ENCODE measurements at places on chromosomes 3 and 15.

DNA sequence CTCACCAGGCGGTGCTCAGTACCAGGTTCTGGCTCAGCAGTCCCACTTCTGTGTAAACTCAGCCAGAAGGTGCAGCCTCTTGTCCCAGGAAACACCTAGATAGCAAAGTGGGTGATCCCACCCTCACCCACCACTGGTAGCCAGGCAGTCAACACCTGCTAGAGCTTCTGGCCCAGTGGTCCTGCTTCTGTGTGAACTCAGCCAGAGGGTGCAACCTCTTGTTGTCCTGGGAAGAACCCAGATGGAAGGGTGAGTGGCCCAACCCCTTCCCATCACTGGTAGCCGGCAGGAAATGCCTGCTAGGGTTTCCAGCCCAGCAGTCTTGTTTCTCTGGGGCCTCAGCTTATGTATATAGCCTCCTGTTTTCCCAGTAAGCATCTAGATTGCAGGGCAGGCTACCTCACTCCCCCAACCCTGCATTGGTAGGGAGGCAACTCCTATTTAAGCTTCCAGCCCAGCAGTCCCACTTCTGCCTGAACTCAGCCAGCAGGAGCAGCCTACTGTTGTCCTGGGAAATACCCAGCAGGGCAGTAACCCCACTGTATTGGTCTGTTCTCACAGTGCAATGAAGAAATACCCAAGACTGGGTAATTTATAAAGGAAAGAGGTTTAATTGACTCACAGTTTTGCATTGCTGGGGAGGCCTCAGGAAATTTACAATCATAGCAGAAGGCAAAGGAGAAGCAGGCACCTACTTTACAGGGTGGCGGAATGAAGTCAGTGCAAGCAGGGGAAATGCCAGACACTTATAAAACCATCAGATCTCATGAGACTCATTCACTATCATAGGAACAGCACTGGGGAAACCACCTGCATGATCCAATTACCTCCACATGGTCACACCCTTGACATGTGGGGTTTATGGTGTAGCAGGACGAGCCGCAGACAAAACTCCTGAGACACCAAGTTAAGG lies 110.6 kb downstream of the DTWD1 start:
- DNase-seq: no peak

DNA sequence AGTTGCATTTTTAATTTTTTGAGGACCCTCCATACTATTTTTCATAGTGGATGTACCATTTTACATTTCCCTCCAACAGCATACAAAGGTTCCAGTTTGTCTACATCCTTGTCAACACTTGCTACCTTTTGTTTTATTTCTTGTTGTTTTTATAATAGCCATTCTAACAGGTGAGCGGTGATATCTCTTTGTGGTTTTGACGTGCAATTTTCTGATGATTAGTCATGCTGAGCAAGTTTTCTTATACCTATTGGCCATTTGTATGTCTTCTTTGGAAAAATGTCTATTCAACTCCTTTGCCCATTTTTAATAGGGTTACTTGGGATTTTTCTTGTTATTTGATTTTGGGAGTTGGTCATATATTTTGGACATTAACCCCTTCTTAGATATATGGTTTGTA lies 187.0 kb downstream of the CDIN1 start:
- DNase-seq: no peak

GRCh38 chr3:9161298-9161697 lies 88.1 kb downstream of the SRGAP3 start:
- no peak for DNase-seq

- no peak for DNase-seq
These were observed 386.4 kb downstream of the ZBTB20 start for GRCh38 chr3:114760679-114761078.

DNA sequence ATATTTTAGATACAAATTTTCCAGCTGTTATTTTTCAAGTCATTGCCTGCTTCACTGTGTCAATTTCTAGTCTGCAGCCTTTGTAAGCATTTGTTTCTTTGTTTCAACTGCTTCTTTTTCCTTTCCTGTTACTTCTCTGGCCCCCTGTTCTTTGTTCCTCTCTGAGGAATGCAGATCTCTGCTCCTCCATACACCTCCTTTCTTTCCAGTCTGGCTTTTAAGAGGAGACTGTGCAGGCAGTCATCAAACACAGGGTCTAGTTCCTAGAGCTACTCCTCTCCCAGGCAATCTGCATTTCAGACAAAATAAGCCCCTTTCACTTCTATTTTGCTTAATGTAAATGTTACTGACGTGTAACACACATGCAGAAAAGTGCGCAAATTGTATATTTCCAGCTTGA lies 502.9 kb downstream of the PDCD6IP start:
- DNase-seq: no peak

DNA sequence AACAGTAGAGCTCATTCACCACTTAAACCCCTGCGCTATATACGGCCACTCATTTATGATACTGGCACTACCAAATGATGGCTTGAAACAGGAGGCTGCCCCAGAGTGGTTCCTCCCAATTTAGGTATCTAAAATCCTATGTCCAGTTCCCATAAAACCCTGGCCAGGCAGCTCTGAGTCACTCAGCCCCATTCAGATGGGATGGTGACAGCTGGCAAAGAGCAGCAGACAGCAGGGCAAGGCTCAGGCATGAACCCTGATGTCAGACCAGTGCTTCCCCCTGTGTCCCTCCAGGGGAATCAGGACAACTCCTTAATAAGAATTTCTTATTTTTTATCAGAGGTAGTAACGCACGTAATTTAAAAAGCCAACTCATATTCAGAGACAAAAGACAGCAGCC lies 77.2 kb upstream of the RNU6-1 start:
- DNase-seq: peak; percentile 74

DNA sequence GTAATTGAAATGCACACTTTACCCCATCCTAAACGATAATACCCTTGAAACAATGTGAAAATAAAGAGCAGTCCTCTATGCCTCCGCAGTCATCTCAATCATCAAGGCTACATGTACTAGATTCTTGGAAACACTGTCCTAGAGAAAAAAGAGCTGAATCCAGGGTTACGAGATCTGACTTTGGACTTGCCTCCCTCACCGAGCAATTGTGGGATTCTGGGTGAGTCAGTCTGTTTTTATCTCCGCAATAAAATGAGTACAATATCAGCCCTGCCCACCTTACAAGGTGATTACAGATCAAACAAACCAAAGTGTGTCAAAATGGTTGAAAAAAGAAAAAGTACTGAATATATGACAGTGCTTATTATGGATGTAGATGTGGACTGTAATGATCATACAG lies 152.3 kb upstream of the SNTN start:
- no peak for DNase-seq

DNA sequence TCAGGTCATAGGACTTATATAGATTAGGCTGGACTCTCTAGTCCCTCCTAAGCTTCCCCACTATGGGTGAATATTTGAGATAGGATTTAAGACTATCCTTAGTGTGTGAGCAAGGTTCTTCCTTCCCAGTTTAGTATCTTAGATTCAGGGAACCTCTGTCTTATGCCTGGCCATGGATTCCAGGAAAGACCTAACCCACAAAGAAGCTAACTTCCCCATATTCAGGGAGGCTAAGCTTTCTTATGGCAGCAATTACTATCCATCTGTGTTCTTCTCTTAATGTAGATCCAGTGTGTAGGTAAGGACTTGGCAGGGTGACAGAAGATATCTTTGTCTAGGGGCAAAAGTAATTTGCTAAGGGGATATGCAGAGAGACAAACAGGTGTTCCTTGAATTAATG lies 25.5 kb upstream of the PIK3R4 start:
- peak; percentile 81 for DNase-seq

GRCh38 chr3:71066849-71067261 lies 516.7 kb downstream of the FOXP1 start:
- DNase-seq: peak; percentile 19

GRCh38 chr15:41603941-41604911 lies 45.2 kb downstream of the TYRO3 start:
- DNase-seq: peak; percentile 82

- no peak for DNase-seq
These were observed 154.9 kb downstream of the WNT5A start for GRCh38 chr3:55332176-55332575.

GRCh38 chr3:46538803-46539442 lies 27.2 kb downstream of the LRRC2 start:
- DNase-seq: no peak

- no peak for DNase-seq
These were observed 41.4 kb upstream of the SPATA12 start for GRCh38 chr3:57019057-57019456.

- peak; percentile 90 for DNase-seq
These were observed 310.4 kb downstream of the PLCL2 start for GRCh38 chr3:17195192-17195611.

- DNase-seq: no peak
These were observed 72.8 kb downstream of the ARHGAP31 start for GRCh38 chr3:119367000-119367399.

DNA sequence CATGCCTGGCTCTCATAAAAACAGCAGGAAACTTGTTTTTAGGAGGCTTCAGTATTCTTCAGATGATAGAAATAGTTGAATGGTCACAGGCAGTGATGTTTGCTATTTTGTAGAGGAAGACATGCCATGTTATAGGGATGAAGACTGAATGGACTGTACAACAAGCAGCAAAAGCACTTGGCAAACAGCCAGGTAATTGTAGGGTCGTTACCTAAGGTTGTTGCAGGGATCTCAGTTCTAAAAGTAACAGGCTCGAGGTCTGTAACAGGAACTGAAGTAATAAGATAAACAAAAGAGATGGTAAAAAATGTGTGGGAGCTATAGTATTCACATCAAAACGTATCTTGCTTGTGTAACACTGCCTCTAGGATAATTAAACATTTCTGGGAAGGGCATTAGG lies 116.3 kb downstream of the TFG start:
- DNase-seq: no peak

GRCh38 chr3:169552533-169552932 lies 111.0 kb downstream of the MECOM start:
- no peak for DNase-seq

- no peak for DNase-seq
These were observed 148.8 kb upstream of the TRIM42 start for GRCh38 chr3:140529096-140529495.

GRCh38 chr3:105823149-105823867 lies 45.5 kb downstream of the CBLB start:
- DNase-seq: no peak

DNA sequence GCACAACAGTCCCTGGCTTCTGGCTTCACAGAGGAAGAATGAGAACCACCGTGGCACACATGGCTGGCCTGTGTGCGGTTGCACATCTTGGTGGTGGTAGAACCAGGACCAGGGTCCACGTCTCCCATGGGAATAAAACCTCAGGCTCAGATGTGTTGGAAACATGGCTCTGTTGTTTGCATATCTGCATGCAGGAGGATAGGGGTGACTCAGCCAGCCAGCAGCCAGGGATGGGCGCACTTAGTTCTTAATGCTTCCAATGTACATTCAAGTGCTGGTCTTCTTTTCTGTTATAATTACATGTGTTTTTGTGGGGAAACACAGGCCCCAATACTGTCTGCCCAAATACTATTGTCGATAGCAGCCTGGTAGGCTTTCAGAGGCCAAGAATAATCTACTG lies 35.8 kb upstream of the BCL2L10 start:
- no peak for DNase-seq

- no peak for DNase-seq
These were observed 168.3 kb downstream of the ATP10A start for GRCh38 chr15:25694823-25695312.

Data from NCI-H524 (cell line).